ENCODE measurements at places on chromosomes 7 and 10.

DNA sequence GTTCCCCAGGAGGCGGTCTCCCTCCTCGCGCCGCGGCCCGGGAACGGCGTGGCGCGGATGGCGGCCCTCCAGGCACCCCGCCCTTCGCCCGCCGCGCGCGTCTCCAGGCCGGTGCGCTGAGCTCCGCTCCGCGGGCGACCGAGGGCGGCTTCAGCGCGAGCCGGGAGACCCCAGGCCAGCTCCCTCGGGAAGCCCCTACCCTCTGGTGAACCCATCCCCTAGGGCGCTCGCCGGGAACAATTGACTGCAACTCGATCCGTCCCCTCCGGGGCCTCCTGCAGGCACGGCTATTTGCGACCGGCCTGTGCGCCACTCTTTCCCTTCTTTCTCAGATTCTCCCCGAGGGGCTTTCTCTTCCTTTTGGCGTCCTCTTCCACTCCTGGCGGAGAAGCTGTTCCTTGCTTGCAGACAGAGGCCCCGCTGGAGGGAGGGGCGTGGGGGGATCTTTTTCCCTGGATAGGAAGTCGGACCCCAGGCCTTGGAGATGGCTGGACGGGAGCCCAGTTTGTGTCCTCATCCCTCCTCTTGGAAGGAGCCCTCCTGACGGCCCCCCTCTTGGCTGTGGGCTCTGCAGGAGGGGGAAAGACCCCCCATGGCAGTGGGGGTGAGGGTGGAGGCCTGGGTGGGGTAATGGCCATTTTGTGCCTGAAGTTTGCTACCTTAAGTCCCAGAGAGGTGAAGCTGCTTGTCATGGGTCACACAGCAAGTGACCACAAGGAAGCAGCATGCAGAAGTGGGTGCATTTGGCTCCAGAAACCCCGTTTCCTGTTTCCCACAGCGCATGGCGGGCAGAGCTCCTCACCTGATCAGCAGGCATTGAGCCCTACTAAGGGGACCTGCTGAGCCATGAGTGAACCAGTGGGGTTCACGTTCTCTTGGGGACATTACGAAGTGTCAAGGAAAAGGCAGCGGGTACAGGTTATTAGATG lies 171.2 kb upstream of the TNRC18 start:
- DNase-seq, result peak; percentile 86
- no peaks in the 10 kb centered on the region for H3K27me3 ChIP-seq
- peak overlapping the region; percentile 90 for H3K4me3 ChIP-seq
- peaks cover 2% of the 10 kb centered on the region for H3K36me3 ChIP-seq

- H3K36me3 ChIP-seq, result no peaks in the 10 kb centered on the region
- peaks cover 21% of the 10 kb centered on the region for H3K27me3 ChIP-seq
- H3K27ac ChIP-seq, result no peak overlapping the region
- H3K4me3 ChIP-seq, result no peak overlapping the region
- peaks cover 3% of the 10 kb centered on the region for H3K4me1 ChIP-seq
Measured at GRCh38 chr7:106057962-106058927, 53.9 kb downstream of the SYPL1 start.

DNA sequence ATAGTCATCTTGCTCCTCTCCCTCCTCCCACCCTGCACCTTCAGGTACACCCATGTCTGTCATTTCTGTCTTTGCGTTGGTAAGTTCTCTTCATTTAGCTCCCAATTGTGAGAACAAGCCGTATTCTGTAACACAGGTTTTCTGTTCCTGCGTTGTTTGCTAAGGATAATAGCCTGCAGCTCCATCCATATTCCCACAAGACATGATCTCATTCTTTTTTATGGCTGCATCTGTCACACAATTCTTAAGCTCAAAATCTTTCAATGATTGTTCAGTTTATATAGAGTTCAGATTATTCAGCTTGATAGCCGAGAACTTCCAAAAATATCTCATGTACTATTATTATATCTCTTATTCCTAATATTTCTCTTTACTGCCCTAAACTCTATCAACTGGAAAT lies 16.0 kb upstream of the TMEM168 start:
- H3K27ac ChIP-seq, result no peak overlapping the region
- H3K36me3 ChIP-seq, result no peaks in the 10 kb centered on the region
- peaks cover 19% of the 10 kb centered on the region for H3K27me3 ChIP-seq
- no peak overlapping the region for H3K4me3 ChIP-seq

GRCh38 chr7:123723913-123724312 lies 24.9 kb downstream of the WASL start:
- peaks cover 88% of the 10 kb centered on the region for H3K4me1 ChIP-seq
- H3K36me3 ChIP-seq, result no peaks in the 10 kb centered on the region
- DNase-seq, result no peak

DNA sequence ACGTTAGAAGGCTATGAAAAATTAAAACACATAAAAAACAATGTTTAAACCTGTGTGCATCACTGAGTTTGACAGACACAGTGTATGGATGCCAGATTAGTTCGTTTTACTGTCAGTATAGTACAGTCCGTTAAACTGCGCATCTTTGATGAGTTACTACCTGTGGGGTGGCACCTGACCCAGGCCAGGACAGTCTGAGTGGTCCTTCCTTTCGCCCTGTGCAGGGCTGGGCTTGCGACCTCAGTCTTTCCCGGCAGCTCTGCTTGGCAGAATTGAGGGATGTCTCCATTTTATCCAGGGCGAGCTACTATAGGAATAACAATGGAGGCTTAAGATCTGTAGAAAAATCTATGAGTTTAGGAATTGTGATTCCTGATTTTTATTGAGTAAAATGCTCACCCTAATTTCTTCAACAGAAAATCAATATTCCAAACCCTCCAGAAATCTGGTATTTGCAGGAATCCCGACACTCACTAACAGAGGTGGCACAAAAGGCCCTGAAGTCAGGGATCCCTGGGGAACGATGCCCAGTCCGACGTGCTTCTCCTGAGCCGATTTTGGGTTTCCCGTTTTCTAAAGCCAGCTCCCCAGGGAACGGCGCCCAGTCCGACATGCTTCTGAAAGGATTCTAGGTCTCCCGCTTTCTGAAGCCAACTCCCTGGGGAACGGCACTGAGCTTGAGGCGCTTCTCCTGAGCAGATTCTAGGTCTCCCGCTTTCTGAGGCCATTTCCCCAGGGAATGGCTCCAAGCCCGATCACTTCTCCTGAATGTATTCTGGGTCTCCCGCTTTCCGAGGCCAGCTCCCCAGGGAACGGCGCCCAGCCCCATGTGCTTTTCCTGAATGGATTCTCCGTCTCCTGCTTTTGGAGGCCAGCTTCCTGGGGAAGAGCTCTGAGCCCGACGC lies 377.6 kb downstream of the DNAJB6 start:
- no peaks in the 10 kb centered on the region for H3K4me1 ChIP-seq
- H3K27me3 ChIP-seq, result no peaks in the 10 kb centered on the region
- no peak for DNase-seq
- H3K27ac ChIP-seq, result no peak overlapping the region

DNA sequence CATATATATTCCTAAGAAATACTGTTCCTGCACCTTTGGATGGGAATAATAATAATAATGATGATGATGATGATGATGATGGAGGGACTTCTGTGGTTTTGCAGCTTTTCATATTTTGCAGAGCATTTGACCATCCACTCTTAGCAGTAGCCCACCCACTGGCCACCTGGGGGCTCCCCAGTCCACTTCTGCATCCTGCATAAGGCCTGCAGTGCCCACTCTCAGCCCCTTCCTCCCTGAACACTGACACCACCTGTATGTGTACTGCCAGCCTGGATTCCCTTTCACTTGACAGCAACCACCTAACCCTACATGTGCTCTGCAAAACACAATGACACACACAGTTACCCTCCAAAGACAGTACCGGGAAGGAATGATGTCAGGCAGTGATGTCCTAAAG lies 131.4 kb downstream of the ADAM12 start:
- H3K36me3 ChIP-seq, result peaks cover 4% of the 10 kb centered on the region
- H3K4me1 ChIP-seq, result peaks cover 27% of the 10 kb centered on the region
- no peak overlapping the region for H3K27ac ChIP-seq
- no peak for DNase-seq
- H3K4me3 ChIP-seq, result no peak overlapping the region

DNA sequence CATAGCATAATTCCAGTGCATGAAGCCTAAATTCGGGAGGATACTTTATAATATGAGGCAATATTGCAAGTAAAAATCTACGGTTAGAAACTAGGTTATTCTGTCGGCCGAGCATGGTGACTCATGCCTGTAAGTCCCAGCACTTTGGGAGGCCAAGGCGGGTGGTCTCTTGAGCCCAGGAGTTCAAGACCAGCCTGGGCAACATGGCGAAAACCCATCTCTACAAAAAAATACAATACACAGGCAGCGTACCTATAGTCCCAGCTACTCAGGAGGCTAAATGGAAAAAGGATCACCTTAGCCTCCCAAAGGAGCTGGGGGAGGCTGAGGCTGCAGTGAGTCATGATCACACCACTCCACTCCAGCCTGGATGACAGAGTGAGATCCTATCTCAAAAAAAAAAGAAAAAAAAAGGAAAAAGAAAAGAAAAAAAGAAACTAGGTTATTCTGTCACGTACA lies 14.2 kb downstream of the SKAP2 start:
- H3K4me1 ChIP-seq, result no peaks in the 10 kb centered on the region
- H3K27ac ChIP-seq, result no peak overlapping the region
- DNase-seq, result no peak

GRCh38 chr7:945556-946255 lies 8.8 kb downstream of the ADAP1 start:
- H3K4me3 ChIP-seq, result no peak overlapping the region
- no peak overlapping the region for H3K27ac ChIP-seq

GRCh38 chr7:4734587-4735345 lies 40.7 kb upstream of the AP5Z1 start:
- DNase-seq, result no peak
- peaks cover 22% of the 10 kb centered on the region for H3K36me3 ChIP-seq
- no peaks in the 10 kb centered on the region for H3K27me3 ChIP-seq
- no peak overlapping the region for H3K27ac ChIP-seq
- H3K4me1 ChIP-seq, result peaks cover 29% of the 10 kb centered on the region

All from osteocyte (in vitro differentiated cells).